ENCODE measurements at places on chromosomes 6 and 20.

- no peaks in the 10 kb centered on the region for H3K4me1 ChIP-seq
- H3K27ac ChIP-seq = no peak overlapping the region
- H3K4me3 ChIP-seq = no peak overlapping the region
- no peak for DNase-seq
- no peaks in the 10 kb centered on the region for H3K36me3 ChIP-seq
- no peaks in the 10 kb centered on the region for H3K27me3 ChIP-seq
Observed at GRCh38 chr6:46690141-46690755, 2.6 kb downstream of the TDRD6 start.

DNA sequence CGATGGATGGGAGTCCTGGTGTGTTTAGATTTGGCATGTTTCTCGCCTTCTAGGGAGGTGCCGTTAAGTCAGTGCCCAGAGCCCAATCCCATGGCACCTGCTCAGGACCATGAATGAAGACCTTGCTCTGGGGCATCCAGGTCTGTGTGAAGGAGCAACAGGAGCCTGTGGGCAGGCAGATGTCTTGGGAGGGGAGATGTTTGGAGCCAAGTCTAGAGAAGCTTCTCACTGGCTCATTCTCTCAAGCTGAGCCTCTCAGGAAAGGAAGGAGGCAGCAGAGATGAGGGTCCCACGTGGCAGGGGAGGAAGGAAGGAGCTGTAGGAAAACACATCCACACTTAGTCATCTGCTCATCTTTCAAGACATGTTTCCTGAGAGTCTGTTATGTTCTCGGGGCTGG lies 9.5 kb upstream of the SIRPB1 start:
- peaks cover 14% of the 10 kb centered on the region for H3K4me1 ChIP-seq
- no peak overlapping the region for H3K4me3 ChIP-seq
- DNase-seq = no peak
- no peaks in the 10 kb centered on the region for H3K36me3 ChIP-seq
- no peak overlapping the region for H3K27ac ChIP-seq

DNA sequence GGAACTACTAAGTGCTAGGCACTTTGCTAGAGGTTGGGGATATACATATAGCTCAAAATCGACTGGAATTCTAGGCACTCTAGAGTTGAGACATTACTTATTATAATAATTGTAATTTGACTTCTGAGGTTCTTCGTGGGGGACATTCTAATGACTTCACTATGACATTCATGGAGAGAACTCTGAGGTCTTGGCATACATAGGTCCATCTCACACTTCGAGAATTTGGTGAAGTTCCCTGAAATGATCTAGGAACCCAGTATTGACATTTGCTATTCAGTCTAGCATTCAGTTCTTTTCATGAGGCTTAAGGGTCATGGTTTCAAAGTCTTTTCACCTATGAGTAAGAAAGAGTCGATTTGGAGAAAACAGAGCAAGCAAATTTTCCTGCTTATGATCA lies 446.6 kb upstream of the JAG1 start:
- H3K4me1 ChIP-seq = no peaks in the 10 kb centered on the region
- H3K27me3 ChIP-seq = no peaks in the 10 kb centered on the region
- H3K27ac ChIP-seq = no peak overlapping the region

- H3K4me3 ChIP-seq = no peak overlapping the region
- no peak overlapping the region for H3K27ac ChIP-seq
- DNase-seq = no peak
- no peaks in the 10 kb centered on the region for H3K36me3 ChIP-seq
Observed at GRCh38 chr20:52201395-52201794, 9.8 kb upstream of the ZFP64 start.

DNA sequence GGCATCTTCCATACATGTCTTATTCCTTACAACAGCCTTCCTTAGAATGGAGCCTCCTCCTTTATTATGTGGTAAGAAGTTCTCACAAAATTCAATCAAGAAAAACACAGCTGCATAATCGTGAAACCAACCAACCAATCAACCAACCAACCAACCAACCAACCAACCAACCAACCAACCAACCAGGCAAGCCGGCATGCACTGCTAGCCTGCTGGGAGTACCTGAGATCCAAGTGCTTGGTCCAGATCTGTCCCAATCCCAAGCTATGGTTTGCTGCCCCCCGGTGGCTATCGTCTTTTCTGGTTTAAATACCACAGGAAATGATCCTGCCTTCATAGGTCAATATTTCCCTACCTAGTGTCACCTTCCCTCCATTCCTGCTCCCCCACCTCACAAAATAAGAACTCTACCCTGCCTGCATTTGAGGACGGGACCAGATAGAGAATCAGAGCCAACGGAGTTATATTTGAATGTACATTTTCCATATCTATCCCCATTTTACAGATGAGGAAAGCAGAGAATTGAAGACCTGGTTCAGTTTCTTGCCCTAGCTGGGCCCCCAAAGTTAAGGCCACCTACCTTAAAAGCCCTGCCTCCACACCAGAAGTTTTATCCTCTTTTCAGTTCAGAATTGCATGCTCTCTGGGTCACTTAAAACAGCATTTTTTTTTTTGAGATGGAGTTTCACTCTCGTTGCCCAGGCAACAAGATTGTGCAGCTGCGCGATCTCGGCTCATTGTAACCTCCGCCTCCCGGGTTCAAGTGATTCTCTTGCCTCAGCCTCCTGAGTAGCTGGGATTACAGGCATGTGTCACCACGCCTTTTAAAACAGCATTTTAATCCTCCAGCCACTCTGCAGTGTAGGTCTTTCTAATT lies 27.1 kb downstream of the RAB44 start:
- H3K4me1 ChIP-seq = no peaks in the 10 kb centered on the region
- H3K36me3 ChIP-seq = no peaks in the 10 kb centered on the region
- no peak overlapping the region for H3K4me3 ChIP-seq
- peak; percentile 94 for DNase-seq

GRCh38 chr6:104630955-104631354 lies 228.8 kb downstream of the HACE1 start:
- no peaks in the 10 kb centered on the region for H3K36me3 ChIP-seq
- H3K27ac ChIP-seq = no peak overlapping the region
- DNase-seq = no peak
- H3K27me3 ChIP-seq = no peaks in the 10 kb centered on the region
- H3K4me1 ChIP-seq = peaks cover 19% of the 10 kb centered on the region

GRCh38 chr6:14129575-14129974 lies 12.0 kb downstream of the CD83 start:
- no peak overlapping the region for H3K4me3 ChIP-seq
- peaks cover 30% of the 10 kb centered on the region for H3K4me1 ChIP-seq
- H3K27me3 ChIP-seq = no peaks in the 10 kb centered on the region
- DNase-seq = peak; percentile 86
- H3K27ac ChIP-seq = no peak overlapping the region

GRCh38 chr6:87027021-87027420 lies 67.9 kb downstream of the CGA start:
- no peaks in the 10 kb centered on the region for H3K4me1 ChIP-seq
- H3K27me3 ChIP-seq = no peaks in the 10 kb centered on the region
- no peaks in the 10 kb centered on the region for H3K36me3 ChIP-seq
- no peak overlapping the region for H3K27ac ChIP-seq

DNA sequence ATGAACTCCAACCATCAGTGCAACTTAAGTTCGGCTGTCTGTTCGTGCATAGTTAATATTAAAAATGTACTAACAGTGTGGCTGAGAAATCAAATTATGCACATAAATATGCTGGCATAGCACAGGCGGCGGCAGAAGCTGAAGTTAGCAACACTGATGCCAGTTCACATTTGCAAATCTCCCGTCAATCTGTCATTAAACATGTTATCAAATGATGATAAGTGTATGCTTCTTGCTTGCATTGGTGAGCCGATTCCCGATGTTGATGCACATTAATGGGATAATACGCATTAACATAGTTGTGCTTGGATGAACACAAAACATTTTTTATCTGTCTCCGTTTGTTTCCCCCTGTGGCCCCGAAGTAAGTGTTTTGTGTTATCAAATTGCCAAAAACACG lies 309.4 kb downstream of the ZNF217 start:
- no peak overlapping the region for H3K27ac ChIP-seq
- no peak overlapping the region for H3K4me3 ChIP-seq
- no peak for DNase-seq
- no peaks in the 10 kb centered on the region for H3K36me3 ChIP-seq
- H3K4me1 ChIP-seq = peaks cover 36% of the 10 kb centered on the region
- no peaks in the 10 kb centered on the region for H3K27me3 ChIP-seq

GRCh38 chr6:154986787-154987235 lies 8.3 kb upstream of the TIAM2 start:
- H3K4me3 ChIP-seq = no peak overlapping the region
- H3K4me1 ChIP-seq = no peaks in the 10 kb centered on the region
- H3K36me3 ChIP-seq = no peaks in the 10 kb centered on the region
- H3K27me3 ChIP-seq = no peaks in the 10 kb centered on the region
- H3K27ac ChIP-seq = no peak overlapping the region
